ENCODE measurements at places on chromosomes 12 and 14.

DNA sequence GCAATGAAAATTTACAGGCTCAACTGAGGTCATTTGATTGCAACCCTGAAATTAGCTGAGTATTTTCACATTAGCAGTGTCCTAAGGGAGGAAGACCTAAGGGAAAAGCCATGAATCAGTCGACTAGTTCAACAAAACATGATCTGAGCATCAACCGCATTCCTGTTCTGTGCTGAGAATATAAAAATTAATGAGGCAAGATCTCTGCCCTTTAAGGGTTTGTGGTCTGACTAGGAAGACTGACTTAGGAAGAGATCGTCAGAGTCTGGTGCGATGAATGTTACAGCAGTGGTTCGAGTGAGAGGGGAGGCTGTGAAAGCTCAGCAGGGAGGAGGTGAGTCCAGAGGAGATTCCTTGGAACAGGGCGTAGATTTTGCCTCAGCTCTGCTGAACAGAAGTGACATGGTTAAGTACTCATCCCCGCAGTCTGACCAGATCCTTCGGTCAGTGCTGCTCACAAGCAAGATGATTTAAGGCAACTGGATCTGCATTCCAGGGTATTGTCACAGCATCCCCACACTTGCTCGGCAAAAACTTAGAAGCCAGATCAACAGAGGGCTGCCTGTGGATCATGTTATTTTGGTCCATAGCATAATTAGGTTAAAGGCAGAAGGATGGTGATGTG, 49.6 kb downstream of the BMAL2 start:
- DNase-seq: no peak

GRCh38 chr12:69888901-69889300, 63.9 kb downstream of the MYRFL start:
- DNase-seq: peak; percentile 16

DNA sequence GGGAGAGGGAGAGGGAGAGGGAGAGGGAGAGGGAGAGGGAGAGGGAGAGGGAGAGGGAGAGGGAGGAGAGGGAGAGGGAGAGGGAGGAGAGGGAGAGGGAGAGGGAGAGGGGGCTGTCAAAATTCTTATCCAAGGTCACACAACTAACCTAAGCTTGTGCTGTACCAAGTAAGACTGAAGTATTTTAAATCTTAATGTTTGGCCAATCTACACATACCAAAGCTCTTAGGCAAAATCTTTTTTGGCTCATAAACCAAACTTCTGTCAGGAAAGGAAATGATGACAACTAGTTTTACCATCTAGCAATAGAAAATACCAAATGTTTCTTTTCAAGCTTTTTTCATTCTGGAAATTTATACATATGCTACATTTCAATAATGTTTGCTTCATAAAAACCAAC, 33.8 kb downstream of the CCDC38 start:
- no peak for DNase-seq

- DNase-seq: no peak
Measured at GRCh38 chr12:74527491-74527890, 10.1 kb upstream of the ATXN7L3B start.

- DNase-seq: peak; percentile 43
Measured at GRCh38 chr14:77599889-77600288, 16.5 kb downstream of the SPTLC2 start.

- DNase-seq: no peak
Measured at GRCh38 chr14:86087377-86087776, 557.4 kb downstream of the FLRT2 start.

GRCh38 chr14:96989306-96989705, 192.1 kb downstream of the VRK1 start:
- no peak for DNase-seq

- DNase-seq: no peak
Measured at GRCh38 chr12:96375170-96375569, 25.1 kb downstream of the CDK17 start.

DNA sequence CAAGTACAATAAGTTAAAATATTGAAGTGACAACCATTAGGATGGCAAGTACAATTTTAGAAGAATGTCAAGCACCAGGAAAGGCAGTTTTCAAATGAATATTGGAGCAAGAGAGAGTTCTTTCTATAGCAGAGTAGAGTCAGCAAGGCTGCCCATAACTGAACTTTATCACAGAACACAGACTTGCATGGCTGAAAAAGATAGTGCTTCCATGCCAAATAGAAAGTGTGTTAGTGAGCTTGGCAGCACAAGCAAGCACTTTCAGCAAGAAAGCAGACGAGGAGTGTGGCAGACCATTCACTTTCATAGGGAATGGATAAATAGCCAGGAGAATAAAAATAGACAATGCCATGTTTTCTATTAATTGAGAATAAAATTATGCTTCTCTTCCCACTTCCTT, 647.0 kb upstream of the MGAT4C start:
- no peak for DNase-seq

- DNase-seq: no peak
Measured at GRCh38 chr12:5071496-5071895, 27.8 kb downstream of the KCNA5 start.

GRCh38 chr14:86912709-86913108, 1080.3 kb downstream of the GALC start:
- no peak for DNase-seq

DNA sequence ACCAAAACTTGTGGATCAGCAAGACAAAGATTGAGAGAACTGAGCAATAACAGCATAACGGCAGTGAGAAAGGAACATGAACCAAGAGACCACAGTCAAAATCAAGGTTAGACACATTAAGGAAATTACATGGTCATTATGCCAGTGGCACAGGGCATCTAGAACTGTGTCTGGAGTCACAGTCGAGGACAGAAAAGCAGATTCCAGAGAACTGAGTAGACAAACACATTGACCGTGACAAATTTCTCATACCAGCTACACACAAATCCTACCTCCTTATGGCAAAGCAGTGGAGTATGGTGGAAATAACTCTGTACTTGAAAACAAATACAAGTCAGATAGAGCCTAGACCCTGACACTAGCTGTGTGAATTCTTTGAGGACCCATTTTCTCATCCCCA, 367.3 kb downstream of the DUSP6 start:
- DNase-seq: no peak

DNA sequence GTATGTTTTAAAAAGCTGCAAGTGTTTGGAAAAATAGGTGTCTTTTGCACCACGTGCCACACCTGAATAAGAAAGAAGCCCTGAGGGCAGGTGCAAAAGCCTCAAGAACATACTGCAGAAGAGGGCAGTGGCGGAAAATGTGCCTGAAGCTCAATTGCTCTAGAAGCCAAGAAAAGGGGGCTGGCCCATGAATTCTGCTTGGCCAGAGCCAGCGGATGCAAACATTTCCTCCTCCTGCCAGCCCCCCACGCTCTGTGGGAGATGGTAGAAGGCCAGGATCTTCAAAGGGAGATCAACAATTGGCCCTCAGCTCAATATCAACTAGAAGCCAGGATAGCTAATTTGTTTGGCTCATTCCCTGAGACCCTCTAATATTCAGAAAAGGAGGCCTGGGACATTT, 80.3 kb upstream of the TMEM132D start:
- DNase-seq: no peak

All from NCI-H524 (cell line).